ENCODE measurements at places on chromosomes 3 and 15.

DNA sequence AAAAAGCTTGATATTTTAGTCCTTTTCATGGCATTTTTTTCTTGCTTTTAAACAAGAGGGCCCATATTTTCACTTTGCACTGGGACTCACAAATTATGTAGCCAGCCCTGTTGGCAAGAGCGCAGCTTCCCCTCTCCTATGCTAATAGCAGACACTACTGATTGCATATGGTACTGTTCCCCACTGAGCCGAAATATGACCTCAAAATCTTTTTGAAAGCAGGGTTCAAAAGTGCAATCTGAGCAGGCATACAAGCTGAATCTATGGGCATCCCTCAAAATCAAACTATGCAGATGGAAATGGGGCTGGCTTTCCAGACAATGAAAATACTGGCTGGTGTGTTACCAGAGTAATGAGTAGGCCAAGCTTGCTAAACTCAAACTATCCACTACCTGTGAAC lies 225.2 kb upstream of the SETMAR start:
- DNase-seq, result no peak

- DNase-seq, result no peak
Observed at GRCh38 chr15:25408428-25408827, 30.4 kb downstream of the UBE3A start.

DNA sequence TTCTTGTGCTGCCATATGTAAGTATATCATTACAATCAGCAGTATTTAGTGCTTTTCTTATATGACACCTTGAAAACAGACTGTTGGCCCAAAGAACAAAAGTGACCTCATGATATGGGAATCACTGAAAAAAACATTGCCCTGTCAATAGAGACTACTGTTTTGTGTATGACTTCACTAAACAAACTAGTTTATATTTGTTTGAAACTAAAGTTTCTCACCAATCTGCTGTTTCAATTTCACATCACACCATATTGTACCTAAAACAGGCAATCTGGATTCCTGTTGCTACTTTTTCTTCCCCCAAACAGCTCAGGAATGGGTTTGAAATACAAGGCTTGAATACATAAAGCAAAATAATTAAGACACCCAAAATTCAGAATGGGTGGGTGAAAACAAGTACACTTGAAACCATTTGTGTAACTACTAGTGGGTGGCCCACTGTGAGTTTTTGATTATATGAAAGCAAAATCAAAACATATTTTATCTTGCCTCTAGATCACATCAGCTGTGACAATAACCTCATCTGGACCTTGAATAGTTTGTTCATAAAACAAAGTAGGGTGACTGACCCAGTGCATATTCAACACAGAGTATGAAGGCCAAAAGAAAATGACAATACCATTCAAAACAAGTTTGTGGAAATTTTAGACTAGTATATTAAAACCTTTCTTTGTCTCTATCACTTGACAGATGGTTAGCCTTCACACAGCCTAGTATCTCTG lies 5.9 kb downstream of the ZBTB20 start:
- DNase-seq, result no peak

DNA sequence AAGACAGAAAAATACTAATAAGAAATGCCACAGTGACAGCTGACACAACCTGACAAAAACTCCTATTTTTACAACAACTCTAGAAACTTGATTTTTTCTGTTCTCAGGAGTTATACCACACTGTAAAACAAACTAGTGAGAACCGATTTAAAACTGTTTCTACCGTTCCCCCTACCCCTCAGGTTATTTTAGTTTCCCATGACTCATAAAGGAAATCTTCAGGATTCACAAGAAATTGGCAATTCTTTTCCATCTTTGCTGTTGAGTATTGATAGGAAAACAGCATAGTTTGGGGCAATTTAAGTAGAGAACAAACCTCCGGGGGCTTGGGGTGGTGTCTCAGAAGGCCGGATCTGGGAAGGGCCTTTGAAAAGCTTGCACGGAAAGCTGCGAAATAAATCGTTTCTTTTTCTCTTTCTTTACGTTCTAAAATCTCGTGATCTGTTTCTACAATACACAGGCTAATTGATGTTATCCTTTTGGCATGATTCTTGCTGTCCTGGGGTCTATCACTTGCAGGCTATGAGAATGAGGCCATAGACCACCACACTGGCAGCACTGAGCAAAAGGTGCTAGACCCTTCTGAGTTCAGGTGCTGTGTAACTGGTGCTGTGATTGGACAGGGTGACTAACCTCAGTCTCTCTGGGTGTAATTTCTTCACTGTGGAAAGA lies 89.3 kb downstream of the LPP start:
- DNase-seq, result no peak

DNA sequence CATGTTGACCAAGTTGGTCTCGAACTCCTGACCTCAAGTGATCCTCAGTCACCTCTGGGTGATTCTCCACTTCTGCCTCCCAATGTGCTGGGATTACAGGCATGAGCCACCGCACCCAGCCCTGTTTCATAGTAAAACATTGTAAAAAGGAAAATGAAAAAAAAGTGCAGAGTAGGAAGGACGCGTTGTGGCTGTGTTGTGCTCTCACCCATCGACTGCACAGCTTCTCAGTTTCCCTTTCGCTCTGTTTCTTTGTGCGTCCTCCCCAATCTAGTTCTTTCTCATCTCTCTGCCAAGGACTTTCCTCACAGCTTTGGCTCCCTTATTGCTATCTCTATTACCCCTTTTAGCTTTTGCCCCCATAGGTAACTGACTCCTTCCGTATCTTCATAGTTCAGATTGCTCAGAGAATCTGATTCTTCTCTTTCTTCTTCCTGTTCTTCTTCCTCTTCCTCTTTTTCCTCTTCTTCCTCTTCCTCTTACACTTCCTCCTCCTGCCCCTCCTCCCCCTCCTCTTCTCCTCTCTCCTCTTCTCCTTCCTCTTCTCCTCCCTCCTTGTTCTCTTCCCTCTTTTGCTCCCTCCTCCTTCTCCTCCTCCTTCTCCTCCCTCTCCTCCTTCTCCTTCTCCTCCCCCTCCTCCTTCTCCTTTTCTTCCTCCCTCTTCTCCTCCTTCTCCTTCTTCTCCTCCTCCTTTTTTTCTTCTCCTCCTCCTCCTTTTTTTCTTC lies 81.1 kb upstream of the VGLL4 start:
- DNase-seq, result no peak

DNA sequence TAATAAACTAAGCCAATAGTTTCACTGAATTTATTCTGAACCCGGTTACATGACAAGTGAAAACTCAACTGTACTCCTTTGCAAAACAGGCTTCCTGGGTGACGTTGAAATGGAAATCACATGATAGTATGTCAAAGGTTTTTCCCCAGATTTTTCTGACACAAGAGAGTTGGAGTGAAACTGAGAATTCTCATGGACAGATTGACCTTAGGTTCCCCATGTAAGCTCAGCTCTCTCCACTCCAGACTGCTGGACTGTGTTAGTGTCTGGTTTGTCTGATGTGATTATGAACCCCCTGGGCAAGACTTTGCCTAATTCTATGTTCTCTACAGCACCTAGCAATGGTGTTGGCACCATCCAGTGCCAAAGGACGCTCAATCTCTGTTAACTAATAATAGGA lies 219.7 kb upstream of the COL8A1 start:
- DNase-seq, result no peak

- no peak for DNase-seq
Observed at GRCh38 chr3:30256474-30256873, 349.9 kb upstream of the TGFBR2 start.

Measured in activated T-cell treated with anti-CD3 and anti-CD28 coated beads for 48 hours (primary cell).